H7 (cell line): ENCODE measurements at places on chromosomes 5 and 9.

- DNase-seq = no peak
Measured at GRCh38 chr5:148829734-148830133, 3.3 kb downstream of the ADRB2 start.

- no peak for DNase-seq
Measured at GRCh38 chr5:124704594-124705284, 41.7 kb downstream of the ZNF608 start.

DNA sequence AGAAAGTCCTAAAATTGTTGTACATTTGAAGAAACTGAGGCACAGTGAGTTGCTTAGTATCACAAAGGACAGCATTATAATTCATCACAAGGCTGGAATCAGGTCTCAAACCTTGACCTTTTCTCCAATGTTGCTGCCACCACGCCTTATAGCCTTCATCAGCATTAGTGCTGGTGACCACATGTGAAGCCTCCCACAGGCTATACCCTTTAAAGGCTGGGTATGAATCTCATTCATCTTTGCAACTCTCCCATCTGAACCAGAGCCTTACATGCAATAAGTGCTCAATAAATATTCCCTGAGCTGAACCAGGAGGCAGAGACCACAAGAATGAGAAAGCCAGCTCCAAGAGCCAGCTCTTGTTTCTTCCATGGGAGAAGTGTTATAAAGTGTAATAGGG lies 104.7 kb downstream of the SPOCK1 start:
- DNase-seq = no peak

DNA sequence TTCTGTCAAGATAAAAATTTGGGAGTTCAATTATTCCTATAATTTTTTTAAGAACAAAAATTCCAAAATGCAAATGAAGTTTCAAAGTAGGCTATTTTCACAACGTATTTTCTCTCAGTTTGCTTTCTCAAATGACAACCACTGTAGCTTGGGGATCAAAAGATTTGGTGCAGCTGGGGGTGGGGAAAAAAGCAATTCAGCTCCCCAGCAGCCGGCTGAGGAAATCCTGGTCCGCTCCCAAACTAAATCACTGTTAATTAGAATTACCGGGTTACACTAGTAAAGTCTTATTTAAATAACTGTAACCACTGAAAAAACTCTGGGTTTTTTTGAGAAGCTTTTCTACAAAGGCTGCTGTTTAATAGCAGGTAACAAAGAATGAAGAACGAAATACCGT lies 5.7 kb downstream of the NR6A1 start:
- no peak for DNase-seq

DNA sequence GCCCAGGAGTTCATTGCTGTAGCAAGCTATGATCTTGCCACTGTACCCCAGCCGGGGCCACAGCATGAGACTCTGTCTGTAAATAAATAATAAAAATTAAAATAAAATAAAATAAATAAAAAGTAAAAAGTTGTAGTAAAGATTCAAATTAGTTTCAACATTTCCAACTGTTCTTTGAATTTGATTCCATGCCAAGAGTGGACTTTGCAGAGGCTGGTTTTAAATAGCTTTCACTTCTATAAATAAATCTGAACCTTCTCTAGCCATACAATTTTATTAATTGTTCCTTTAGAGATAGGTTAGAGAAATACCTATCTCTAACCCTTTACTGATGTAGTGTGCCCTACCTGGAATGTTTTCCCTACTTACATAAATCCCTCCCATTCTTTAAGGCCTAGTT lies 129.7 kb upstream of the SLIT3 start:
- DNase-seq = no peak
